Bladder microvascular endothelial cell (primary cell): ENCODE measurements at places on chromosomes 16 and 17. TPM values are rescaled to one million over a fixed set of nuclear protein-coding genes. Genes with fewer than 3 reads are reported as not detected.

Gene TMEM238L
- not detected in 2 replicates for total RNA-seq

Gene STX1B
- 1.1 TPM in 1 of 2 replicates, not detected in the other for total RNA-seq

Gene PDP2
- 2.6 and 10.6 TPM in 2 replicates for total RNA-seq

Gene KRTAP1-1
- total RNA-seq: not detected in 2 replicates

Gene KRTAP2-1
- not detected in 2 replicates for total RNA-seq

Gene JPT1
- 93.8 and 113 TPM in 2 replicates for total RNA-seq

Gene MEOX1
- 10.7 and 23.4 TPM in 2 replicates for total RNA-seq

Gene CD300C
- not detected in 2 replicates for total RNA-seq

Gene CDH3
- not detected in 2 replicates for total RNA-seq

Gene CHRNE
- total RNA-seq: 0.31 and 0.32 TPM in 2 replicates

Gene MT1E
- 64.6 and 115 TPM in 2 replicates for total RNA-seq

Gene RGS11
- 0.81 and 1.6 TPM in 2 replicates for total RNA-seq

Gene SPATA32
- total RNA-seq: not detected in 2 replicates

Gene OR4D1
- not detected in 2 replicates for total RNA-seq

Gene ACSM2A
- 0.06 and 0.16 TPM in 2 replicates for total RNA-seq

Gene CBFA2T3
- total RNA-seq: under 0.01 and 0.06 TPM in 2 replicates

Gene ZG16
- total RNA-seq: not detected in 2 replicates

Gene PLCD3
- 10.2 and 31.5 TPM in 2 replicates for total RNA-seq

Gene MT3
- not detected in 2 replicates for total RNA-seq

Gene MYADML2
- total RNA-seq: not detected in 2 replicates

Gene CUEDC1
- 5.7 and 6.4 TPM in 2 replicates for total RNA-seq

Gene STH
- total RNA-seq: not detected in 2 replicates

Gene KRT24
- total RNA-seq: not detected in 2 replicates

Gene GPR139
- not detected in 2 replicates for total RNA-seq

Gene PRM3
- not detected in 2 replicates for total RNA-seq
